ENCODE measurements at places on chromosomes 7 and 10.

- no peak for DNase-seq
These were observed 379.7 kb downstream of the RPS24 start for GRCh38 chr10:78413076-78414055.

- DNase-seq, result no peak
These were observed 264.2 kb upstream of the ZMIZ1 start for GRCh38 chr10:78804411-78805032.

DNA sequence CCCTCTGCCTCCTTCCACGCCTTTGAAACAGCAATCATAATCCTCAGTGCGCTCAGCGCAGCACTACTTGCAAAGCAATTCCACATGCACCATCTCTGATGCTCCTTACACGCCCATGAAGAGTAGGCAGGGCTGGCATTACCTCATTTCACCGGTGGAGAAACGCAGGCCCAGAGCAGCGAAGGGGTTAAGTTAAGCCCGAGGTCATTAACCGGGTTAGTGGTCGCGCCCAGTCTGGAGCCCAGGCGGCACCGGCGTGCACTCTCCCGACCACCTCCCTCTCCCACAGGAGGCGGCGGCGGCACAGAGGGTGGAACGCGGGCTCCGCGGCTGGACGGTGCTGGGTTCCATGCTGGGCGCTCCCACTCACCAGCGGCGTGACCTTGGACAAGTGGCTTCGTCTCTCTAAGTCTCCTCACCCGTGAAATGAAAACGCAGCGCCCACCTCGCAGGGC is 515 bp downstream of the FASTK start:
- no peak for DNase-seq

- no peak for DNase-seq
These were observed 120.4 kb downstream of the ARHGAP21 start for GRCh38 chr10:24603333-24603732.

- no peak for DNase-seq
These were observed 68.7 kb downstream of the VWA2 start for GRCh38 chr10:114307731-114308130.

DNA sequence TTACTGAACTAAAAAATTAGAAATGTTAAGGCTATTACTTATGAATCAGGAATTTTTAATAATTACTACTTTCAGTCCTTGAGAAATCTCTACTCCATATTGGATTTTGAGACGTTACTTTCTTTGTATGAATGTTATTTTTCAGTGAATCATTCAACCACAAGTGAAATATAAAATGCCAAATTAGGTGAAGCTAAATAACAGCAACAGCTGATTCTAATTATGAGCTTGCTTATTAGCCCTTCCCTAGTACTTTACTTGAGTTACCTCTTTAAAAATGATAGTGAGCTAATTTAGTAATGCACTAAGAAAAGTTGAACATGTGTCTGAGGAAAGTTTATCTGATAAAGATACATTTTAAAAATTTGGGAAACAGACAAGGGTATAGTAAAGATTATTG is 51.4 kb downstream of the PCGF5 start:
- no peak for DNase-seq

- DNase-seq, result no peak
These were observed 27.0 kb upstream of the BMS1 start for GRCh38 chr10:42755556-42756093.

DNA sequence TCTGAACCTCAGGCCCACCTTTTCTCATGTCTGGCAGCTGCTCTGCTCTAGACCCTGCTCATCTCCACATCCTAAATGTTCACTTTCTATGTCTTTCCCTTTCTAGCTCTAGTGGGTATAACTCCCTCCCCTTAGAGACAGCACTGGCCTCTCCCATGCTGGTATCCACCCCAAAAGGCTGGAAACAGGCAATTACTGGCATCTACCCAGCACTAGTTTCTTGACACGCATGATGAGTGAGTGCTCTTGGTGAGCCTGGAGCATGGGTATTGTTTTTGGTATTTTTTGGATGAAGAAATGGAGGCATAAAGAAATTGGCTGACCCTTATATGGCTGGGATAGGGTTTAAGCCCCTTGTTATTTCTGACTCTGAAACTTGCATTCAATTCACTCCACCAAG is 156.0 kb downstream of the EGFR start:
- DNase-seq, result no peak

DNA sequence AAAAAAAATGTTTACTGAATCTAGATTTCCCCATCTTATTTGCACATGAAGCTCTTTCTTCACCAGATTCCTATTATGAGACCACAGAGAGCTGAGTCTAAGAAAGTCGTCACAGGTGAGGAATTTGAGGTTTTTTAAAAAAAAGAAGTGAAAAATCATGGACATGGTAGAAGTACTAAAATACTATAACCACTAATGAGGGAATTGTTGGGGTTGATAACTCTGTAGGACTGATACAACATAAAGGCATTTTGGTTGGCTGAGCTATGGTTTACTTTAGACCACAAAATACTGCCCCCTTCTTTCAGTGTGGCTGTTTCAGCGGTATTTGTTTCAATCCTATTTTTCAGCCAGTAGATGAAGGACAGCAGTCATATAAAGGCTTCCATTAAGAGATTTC is 1111.3 kb downstream of the TYW1 start:
- no peak for DNase-seq

GRCh38 chr10:3077940-3078630 is 10.7 kb downstream of the PFKP start:
- no peak for DNase-seq

GRCh38 chr10:86056672-86057071 is 309.9 kb downstream of the GRID1 start:
- no peak for DNase-seq

DNA sequence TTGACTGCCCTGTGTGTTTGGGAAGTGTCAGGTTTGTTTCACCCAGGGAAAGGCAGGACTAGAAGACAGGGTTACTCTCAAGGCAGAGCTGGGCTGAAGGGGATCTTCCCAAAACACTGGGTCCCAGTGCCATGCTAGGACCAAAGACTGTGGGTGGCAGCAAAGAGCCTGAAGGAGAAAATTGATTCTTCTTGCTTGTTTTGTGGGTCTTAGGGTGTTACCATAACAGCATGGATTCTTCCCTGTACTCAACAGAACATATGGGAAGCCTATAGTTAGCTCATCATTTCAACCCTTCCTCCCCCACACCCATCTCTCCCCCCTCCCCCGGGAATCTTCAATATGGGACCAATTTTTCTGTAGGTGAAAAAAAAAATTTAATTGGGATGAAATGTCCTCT is 42.3 kb downstream of the TEX36 start:
- no peak for DNase-seq

DNA sequence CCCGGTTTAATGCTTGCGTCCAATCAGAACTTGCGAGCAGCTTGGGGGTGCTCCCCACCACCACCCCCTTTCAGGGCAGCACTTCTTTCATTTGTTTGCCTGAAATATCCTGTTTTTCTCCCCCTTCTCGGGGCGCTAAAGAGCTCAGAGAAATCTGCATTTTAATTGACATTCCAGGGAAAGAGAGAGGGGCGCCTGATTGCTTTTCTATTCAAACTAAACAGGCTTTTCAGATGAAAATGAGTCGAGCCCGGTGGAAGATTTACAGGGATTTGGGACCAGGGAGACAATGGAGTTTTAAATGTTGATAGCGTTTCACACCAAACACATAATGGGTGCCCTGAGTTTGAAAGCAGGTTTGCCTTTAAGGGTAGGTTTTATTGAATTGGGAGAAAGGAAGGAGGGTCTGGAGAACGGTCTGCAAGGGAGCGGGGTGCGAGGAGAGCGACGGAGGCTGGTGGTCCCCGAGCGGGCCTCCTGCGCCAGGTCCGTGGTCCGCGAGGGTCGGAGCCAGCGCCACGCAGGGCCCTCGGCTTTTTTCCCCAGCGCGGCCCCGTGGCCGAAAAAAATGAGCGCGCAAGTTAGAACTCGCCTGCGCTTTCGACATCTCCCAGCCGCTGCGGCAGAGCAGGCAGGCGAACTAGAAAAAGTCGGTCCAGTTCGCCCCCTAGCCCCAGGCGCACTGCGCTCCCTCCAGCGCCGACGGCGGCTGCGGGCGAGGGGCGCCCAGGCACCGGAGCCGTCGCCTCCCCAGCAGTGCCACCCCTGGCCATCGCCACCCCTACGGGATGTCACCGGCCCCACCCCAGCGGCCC is 1.3 kb downstream of the FGFR2 start:
- DNase-seq, result peak; percentile 78

DNA sequence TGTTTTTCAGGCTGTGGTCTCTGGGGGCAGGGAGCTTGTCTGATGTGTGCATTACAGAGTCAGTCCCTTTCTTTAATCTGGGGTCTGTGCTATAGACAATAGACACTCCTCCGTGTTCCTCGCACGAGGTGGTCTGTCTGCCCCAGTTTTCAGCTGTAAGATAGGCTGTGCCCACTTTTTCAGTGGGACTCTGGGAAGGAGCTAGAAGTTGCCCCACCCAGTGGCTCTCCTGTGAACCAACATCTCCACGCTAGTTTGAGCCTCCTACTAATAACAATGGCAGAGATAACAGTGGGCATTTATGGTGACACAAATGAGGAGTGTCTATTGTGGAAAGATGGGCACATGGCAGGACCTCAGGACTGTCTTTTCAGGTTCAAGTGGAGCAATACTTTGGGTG is 44.0 kb downstream of the ADRB1 start:
- no peak for DNase-seq

DNA sequence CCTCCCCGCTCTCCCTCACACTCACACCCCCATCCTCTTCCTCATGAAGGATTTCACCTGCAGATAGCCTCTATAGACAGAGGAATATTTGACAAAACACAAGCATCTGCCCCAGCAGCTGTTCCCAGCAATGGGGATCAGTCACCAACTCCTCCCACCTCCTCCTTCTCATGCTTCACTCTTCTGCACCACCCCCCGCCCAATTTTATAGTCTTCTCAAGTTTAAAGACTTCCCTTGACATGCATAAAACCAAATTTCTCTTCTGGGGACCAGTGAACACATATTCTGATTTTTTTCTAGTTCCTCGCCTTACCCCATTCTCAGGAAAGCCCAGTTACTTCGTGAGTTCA is 654.4 kb downstream of the LRMDA start:
- no peak for DNase-seq

- DNase-seq, result no peak
These were observed 4.8 kb upstream of the RAPGEF5 start for GRCh38 chr7:22361795-22362194.

- DNase-seq, result no peak
These were observed 53.0 kb upstream of the SEMA3A start for GRCh38 chr7:84247591-84247990.

DNA sequence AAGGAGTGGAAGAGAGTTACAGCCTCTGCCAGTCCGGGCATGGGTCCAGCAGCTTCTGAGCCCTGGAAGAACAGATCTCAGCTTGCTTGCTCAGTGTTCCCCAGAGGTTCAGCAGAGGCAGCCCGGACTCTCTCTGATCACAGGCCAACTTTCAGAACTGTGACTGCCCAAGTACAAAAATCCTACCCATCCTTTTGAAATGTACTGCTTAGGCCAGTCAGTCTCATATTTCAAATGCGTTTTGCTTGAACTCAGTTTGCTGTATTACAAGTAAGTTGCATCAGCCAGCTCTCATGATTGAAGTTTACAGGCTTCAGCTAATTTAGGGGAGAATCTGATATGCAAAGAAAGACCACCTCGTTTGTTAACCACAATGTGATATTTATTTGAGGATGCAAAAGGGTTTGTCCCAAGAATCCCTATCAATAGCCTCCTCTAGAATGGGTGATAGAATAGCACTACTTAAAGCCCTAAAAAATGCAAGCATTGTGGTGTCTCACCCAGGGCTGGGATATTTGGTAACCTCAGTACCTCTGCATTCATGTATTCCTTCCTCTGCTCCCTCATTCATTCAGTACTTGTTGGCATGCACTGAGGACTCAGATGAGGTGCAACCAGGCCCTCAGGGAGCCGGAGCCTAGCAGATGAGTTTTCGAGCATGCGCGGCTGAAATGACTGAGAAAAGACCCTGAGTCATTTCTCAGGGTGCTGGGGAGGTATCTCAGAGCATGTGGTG is 7.0 kb downstream of the AIMP2 start:
- no peak for DNase-seq

- DNase-seq, result no peak
These were observed 424.4 kb downstream of the SDK1 start for GRCh38 chr7:3725155-3726059.

DNA sequence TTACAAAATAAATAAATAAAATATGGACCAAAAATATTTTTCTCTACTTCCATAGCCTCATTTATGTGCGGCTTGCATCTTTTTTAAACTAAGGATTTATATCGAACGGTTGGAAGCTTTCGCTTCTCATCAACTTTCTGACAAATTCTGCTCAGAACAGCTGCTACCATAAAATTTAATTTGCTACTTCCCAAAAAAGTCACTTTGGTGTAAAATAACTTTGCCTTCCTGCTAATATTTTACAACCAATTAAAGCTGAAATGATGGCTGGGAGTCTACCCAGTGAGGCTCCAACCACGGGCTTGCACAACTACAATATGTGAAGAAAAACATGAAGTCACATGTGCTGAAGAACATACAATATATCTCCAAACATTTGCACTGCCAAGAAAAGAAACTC is 253.1 kb upstream of the NEBL start:
- DNase-seq, result no peak

DNA sequence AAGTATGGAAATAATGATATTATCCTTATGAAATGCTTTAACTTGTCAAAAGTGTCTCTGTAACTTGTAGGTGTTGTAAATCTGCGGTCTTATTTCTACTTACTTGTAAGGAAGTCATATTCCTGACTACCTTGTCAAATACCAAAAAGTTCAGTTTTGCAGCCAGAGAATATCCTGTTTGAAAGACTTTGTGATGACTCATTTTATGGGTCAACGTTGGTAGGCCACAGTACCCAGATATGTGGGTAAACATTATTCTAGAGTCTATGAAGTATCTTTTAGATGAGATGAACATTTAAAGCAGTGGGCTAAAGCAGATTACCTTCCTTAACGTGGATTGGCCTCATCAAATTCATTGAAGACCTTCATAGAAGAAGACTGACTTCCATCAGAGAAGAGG is 195.3 kb downstream of the PPP1R9A start:
- DNase-seq, result no peak

DNA sequence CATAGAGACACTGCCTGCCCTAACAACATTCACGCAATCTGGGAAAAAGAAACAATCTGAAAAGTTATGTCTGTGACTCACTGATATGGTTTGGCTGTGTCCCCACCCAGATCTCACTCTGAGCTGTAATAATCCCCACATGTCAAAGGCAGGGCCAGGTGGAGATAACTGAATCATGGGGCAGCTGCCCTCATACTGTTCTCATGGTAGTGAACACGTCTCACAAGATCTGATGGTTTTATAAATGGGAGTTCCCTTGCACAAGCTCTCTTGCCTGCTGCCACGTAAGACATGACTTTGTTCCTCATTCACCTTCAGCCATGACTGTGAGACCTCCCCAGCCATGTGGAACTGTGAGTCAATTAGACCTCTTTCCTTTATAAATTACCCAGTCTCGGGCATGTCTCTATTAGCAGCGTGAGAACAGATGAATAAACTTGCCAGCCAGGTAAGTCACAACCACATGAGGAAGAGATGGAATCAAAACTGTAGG is 341.5 kb upstream of the AOAH start:
- DNase-seq, result no peak

All from frontal cortex (tissue), 4 donors.